T-helper 1 cell (primary cell): ENCODE measurements at places on chromosomes 5 and 9.

- no peak for DNase-seq
Measured at GRCh38 chr5:67019065-67019845, 177.3 kb downstream of the CD180 start.

DNA sequence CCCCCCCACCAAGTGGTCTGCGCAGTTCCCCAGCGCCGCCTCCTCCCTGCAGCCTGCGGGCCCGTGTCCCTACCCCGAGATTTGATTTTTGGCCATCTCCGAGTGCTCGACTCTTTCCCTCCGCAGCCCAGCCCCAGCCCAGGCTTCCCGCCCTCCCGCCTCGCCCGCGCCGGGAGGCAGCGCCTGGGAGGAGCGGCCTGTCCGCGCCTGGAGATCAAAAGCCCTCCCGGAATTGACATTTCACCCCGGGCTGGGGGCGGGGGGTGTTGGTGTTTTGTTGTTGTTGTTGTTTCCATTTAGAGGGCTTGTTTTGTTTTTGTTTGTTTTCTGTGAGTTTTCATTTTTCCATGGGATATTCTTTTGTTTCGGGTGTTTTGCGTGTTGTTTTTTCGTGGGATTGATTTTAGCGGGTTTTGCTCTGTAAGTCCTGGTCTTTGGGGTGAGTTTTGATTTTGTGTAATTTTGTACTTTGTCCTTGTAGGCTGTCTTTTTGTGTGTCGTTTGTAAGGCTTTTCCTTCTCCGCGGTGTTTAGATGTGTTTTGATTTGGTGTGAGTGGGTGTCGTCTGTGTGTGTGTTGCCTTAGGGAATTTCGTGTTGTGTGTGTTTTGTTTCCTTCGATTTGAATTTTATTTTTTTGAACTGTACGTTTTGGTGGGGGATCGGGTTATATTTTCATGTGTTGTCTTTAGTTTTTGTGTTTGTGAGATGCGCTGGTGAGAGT is 1.7 kb upstream of the PAX5 start:
- no peak for DNase-seq

- DNase-seq: no peak
Measured at GRCh38 chr5:54361691-54362411, 51.5 kb upstream of the ARL15 start.

DNA sequence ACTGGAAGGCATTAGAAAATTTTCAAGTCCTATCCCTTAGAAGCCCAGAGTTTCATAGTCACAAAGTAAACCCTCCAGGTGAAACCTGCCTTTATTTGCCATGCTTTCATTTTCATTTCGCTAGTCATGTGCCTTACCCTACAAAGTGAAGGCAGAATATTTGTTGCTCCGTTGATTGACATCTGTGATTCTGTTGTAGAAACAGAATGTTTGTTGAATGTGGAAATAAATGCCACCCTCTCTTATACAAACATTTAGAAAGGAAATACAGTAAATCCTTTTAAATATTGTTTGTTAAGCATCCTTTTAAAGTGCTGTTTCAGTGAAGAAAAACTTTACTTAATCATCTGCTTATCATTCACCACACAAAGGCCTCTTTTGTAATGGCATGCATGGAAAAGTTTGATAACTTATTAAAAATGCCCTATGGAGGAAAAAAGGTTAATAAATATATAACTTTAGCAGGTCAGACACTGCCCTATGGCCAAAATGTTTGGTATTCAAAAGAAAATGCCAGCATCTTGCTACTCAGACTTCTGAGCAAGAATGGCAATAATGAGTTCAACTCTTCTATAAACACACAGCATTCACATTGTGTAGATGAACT is 34.3 kb upstream of the CAST start:
- DNase-seq: peak; percentile 25

- no peak for DNase-seq
Measured at GRCh38 chr5:169173372-169173771, 127.6 kb downstream of the SLIT3 start.

DNA sequence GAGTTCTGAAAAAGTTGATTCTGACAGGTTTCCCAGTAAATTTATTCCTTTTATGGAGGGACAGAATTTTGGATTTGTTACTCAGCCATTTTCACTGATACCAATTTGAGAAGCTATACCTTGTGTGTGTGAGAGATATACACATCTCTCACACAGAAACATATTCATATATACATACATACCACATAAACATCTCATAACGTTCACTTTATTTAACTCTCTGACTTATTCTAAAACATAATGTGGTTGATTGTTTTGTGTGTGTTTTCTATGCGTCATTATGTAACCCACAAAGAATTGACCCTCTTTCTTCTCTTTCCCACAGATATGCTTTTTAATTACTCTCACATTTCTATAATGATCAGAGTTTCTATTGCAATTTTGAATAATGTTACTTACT is 570.8 kb upstream of the TLE4 start:
- no peak for DNase-seq

DNA sequence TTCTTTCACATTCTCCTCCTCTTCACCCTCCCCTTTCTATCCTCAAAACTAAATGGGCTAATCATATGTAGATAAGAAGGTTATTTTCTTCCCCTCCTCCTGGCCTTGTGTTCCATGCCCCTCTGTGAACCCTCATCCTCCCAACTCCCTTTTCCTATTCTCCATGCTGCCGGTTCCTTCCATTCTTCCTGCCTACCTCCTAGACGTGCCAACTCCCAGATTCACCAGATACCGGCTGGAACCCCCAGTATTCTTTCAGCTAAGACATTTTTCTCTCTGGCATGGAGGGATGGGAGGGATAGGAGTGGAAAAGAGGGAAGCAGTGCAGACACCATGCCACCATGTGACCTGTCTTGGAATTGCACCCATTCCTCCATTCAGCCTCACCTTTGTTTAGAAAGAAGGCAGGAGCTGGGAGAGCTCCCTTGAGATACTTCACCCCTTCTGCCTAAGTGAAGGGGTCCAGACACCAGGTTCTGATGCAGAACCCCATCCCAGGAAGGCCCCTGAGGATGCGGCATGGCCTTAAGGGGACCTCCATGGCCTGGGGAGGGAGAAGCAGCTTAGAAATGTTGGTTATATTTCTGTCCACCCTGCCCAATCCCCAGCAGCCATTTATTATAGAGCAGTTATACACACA is 4.8 kb downstream of the DNAJB5 start:
- DNase-seq: no peak

GRCh38 chr5:51685419-51685818 is 302.2 kb downstream of the ISL1 start:
- no peak for DNase-seq

GRCh38 chr9:99559776-99560175 is 261.9 kb upstream of the NR4A3 start:
- no peak for DNase-seq

- no peak for DNase-seq
Measured at GRCh38 chr5:6448622-6449464, at the start of gene UBE2QL1. Gene UBE2QL1 (plus strand): TSS chr5:6448859. CDS start chr5:6448894, 35 bp downstream.

DNA sequence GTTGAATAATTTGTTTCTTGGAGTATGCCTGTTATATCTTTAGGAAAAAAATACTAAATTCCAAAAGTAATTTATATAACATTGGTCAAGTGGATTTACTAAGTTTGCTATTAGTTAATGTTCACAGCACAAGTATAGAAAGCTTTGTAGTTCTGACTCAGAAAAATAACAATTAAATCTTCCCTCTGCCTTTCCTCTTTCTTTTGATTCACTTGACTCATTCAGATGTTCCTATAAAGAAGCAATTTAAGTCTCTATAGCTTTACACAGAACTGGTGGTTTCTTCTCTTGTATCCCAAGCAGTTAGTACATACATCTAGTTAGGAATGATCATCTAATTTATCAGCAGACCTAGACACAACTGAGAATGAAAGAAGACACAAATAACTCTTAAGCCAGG is 4.5 kb upstream of the CDC42SE2 start:
- DNase-seq: no peak

- no peak for DNase-seq
Measured at GRCh38 chr5:133605323-133605722, 7.0 kb downstream of the FSTL4 start.

DNA sequence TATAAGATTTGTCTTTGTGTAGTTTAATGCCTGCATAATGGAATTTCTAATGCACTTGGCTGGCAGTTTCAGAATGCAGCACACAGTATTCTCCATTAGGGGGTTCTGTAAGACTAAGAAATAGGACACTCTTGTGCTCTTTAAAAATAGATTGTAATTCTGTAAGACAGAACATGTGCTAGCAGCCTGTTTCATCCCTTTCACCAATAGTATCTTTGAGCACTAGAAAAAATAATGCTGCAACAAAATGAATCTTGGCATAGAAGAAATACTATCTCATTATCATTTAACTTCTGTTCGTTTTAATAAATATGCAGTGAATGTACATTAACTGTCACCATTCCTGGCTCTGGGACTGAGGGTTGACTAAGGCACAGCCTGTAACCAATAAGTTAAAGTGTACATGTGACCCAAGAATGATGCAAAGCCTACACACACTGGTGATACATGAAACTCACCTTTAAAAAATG is 23.8 kb upstream of the ZNF622 start:
- DNase-seq: no peak
